ENCODE measurements at places on chromosomes 1 and 21. TPM values are rescaled to one million over a fixed set of nuclear protein-coding genes. Genes with fewer than 3 reads are reported as not detected.
A peak's percentile ranks its signal among the peaks of the same experiment; 100 is the strongest.

TMEM125 gene
- total RNA-seq, result not detected

AIRE gene
- not detected for total RNA-seq

DNA sequence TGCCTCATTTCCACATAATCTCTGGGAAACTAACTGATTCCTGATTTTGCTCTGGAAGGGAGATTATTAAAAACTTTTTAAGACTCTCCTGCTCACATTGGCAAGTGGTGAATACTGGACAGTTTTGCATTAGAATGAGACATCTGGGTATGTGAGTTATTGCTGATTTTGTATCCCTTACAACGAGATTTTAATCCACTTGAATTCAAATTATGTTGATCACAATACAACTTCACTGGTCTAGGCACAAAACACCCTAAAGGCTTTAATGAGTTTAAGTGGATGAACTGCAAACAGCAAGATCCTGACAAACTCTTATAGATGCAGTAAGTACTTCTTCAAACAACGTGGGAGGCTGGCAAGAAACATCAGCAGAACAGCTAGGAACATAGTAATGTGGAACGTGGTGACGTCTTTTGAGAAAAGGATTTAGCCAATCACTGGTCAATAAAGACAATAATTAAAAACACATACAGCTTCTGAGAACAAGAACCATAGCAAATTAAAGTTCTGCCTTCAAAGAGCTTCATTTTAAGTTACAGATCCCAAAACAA lies 10.2 kb upstream of the LYPLAL1 start:
- DNase-seq, result no peak

DNA sequence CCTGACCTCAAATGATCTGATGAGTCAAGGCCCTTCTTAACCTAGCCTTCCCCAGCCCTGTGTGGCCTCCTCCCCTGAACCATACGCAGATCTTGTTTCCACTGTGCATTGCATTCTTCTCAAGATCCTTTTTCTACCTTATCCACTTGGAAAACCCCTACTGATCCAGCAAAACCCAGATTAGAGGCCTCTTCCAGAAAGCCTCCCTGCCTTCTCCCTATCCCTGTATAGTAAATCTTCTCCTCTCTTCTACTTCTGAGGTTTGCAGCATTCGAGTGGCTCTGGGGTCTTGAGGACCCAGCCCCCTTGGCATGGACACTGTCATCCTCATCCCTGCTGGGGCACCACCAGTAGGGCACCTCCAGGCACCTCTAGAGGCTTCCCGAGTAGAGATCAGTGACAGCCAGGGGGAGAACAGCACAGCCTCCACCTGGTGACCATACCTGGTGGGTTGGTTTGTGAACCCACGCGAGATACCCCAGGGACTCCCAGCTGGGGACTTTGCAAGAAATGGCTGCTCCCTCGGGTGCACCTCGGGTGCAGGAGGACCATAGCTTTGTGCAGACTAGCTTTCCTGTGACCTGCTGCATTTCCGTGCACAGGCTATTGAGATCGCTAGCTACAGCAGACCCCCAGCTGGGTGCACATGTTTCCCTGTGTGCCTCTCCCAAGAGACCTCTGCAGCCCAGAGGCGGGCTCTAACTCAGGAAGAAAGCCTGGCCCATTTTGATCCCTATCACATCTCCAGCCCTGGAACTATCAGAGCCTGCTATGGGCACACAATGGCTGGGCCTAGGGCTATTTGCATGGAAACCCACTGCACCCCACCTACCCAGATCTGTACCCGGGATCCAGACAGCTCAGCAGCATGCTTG lies 34.2 kb downstream of the MATN1 start:
- no peak for DNase-seq

- DNase-seq, result no peak
Measured at GRCh38 chr1:54378157-54378873, 27.9 kb downstream of the SSBP3 start.

DNA sequence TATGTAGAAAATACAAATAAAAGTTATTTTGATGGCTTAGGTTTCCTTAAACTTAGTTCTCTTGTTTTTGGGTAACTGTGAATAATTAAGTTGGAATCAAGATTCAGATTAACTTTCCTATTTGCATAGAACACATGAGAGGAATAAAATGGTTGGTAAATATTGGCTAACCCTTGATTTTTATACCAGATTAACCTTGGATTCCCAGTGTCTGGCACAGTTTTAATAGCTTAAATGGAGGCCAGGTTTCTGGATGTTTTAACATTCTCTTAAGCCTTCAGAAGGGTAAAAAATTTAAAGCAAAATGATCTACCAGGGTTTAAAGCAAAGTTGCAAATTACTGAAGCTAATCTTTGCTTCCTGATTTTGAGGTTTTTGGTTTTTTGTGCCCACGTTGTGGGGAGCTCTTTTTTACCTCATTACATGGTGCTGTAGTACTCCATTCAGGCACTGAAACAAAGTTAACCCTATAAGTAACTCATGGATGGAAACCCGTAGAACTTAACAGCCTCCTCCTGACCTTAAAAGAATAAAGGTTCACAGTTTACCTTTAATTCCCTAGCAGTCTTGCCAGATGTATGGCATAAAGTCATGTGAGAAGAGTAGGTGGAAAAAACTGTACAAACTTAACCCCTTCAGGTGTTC lies 8.4 kb upstream of the SPATA1 start:
- no peak for DNase-seq

LYPD8 gene
- total RNA-seq, result not detected

DNA sequence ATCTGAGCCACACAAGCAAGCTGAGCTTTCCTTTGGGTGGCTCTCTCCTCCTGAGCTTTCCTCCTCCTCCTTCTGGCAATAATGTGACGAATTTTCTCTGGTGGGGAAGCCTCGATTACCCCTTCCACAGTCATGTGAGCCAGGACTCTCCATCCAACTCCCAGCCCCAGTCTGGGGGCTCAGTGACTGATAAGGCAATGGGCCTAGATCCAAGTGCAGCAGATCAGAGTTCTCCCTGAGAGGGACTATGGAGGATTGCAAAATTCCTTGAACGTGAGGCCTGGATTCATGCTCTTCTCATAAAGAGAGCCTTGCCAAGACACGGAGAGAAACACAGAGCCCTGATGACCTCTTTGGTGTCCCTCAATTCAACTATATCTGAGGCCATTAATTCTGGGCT lies 31.3 kb upstream of the TRIM67 start:
- DNase-seq, result no peak

DNA sequence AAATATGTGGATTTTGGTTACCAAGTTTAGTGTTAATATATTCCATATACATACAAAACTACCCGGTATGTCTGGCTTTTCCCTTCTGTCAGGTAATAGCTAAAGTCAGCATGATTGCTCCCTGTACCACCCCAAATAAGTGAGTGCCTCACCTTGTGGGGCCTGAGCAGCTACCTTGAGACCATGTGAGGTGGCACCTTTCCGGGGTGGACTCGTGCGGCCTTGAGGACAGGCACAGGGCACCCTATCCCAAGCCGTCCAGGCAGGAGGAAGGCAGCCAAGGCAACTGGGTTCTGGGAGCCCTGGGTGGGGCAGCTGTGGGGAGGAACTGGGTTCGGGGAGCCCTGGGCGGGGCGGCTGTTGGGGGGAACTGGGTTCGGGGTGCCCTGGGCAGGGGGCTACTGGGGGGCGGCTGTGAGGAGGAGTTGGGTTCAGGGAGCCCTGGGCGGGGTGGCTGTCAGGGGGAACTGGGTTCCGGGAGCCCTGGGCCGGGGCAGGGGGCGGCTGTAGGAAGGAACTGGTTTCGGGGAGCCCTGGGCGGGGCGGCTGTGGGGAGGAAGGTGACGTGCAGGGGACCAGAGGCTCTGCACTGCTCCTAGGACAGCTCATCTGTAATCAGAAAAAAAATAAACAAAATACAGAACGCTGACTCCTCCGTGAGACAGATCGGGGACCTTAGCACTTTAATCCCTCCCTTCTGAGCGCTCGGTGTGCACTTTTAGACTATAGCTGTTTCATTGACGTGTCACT lies 63.3 kb downstream of the POFUT2 start:
- DNase-seq, result peak; percentile 67

DNA sequence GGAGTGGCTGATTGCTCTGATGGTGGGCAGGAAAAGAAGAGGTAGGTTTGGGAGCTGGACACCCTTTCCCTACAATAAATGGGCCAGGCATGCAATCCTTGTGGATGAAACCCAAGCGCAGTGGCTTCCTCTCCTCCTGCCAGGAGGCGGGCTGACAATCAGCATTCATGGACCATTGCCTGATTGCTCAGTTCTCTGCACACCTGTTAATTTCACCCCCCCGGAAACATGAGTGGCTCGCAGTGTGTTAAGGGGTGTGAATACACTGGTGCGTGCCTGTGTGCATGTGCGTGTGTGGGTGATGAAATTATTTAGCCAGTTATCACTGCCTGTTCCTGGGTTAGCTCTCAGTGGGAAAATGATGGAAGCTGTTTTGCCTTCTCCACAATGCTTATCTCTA lies 310.7 kb downstream of the PCP4 start:
- no peak for DNase-seq
